ENCODE measurements at places on chromosomes 12 and 14.

GRCh38 chr12:77830583-77831351 is at the start of gene NAV3:
Gene NAV3, plus strand, starts transcription at chr12:77830894. Its CDS starts 568 bp downstream, at chr12:77831462.
- no peak for DNase-seq

- DNase-seq, result no peak
These were observed 61.4 kb downstream of the CCNK start for GRCh38 chr14:99542566-99542965.

- DNase-seq, result no peak
These were observed 79.4 kb downstream of the C12orf75 start for GRCh38 chr12:105409801-105410471.

- DNase-seq, result no peak
These were observed 67.1 kb upstream of the SRSF5 start for GRCh38 chr14:69699748-69700303.

DNA sequence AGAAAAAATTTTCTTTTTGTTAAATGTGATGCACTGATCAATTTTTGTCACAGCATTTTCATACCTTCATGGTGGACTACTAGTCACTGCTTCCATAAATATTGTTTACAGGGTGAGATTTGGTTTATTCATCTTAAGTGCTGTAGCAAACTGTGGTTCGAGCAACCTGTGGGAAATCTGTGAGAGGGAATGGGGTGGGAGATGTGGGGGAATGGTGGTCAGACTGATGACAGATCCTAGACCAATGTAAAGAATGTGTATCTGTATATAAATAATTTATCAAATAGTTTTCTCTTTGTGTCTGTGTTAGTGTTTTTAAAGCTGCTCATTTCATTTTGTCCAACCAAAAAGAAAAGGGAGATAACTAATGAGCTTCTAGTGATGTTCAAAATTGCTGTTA is 26.7 kb downstream of the CSRP2 start:
- no peak for DNase-seq

GRCh38 chr14:56816574-56817391 is 6.5 kb upstream of the OTX2 start:
- no peak for DNase-seq
